ENCODE measurements at places on chromosomes 13 and 19. TPM values are rescaled to one million over a fixed set of nuclear protein-coding genes. Genes with fewer than 3 reads are reported as not detected.
A peak's percentile ranks its signal among the peaks of the same experiment; 100 is the strongest.

DNA sequence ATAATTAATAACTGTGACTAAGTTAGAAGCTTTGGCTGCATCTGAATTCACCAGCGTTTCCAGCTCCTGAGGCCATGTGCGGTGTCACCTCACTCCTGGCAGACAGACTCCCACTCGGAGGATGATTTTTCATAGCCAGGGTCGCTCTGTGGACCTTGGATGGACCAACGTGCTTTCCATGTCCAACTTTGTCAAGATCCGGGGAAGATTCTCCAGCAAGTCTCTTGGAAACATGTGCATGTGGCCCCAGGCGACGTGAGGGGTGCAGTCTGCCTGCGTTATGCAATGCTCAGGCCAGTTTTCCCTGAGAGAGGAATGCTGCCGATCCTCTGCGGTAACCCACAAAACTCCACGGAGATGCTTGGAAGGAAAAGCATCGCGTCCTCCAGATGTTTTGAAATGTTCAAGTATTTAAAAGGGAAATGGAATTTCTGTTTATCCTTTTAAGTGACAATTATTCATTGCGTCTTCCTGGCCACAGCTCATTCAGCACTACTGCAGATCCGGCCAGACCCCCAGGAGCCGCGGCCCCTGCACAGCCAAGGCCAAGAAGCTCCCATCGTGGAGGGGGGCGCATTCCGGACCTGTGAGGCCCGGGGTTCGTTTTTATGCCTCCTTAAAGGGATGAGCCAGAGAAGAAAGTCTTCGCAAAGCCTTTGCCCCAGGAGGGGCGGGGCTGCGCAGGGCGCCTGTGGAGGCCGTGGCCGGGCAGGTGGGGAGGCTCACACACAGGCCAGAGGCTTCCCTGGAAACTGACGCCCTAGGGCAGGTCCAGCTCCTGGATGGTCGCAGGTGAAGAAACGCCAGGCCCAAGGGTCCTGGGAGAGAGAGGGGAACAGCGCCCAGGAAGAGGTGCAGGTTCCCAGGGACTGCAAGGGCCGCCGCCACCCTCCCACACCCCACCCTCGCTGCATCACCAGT lies 46.0 kb downstream of the C13orf46 start:
- H3K36me3 ChIP-seq = no peaks in the 10 kb centered on the region
- H3K4me3 ChIP-seq = no peak overlapping the region
- no peaks in the 10 kb centered on the region for H3K4me1 ChIP-seq
- no peak overlapping the region for H3K27ac ChIP-seq

DNA sequence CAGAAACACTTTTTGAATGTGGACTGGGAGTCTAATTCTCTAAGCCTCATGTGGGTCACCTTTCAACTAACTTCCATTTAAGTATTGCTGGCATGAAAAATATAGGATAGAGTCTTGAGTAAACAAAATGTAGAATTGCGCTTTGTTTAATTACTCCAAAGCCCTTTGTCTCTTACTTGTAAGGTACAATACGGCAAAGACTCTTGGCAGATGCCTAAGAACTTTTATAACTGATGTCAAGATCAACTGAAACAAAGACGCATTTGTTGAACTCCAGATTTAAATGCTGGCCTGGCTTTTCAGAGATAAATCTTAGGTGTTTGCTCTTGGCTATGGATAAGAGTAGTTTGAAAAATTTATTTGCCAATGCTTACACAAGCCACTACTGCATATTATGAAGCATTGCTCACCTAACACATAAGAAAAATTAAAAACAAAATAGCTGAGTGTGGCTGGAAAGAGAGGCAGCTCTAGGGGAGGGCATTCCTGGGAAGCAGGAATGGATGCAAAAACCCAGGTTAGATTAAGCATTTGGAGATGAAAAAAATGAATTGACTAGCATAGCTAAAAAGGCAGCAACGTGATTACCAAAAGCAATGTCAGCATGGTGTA lies 107.3 kb upstream of the STARD13 start:
- H3K27ac ChIP-seq = no peak overlapping the region
- no peak for DNase-seq
- H3K27me3 ChIP-seq = no peaks in the 10 kb centered on the region
- no peaks in the 10 kb centered on the region for H3K4me1 ChIP-seq
- no peak overlapping the region for H3K4me3 ChIP-seq

DNA sequence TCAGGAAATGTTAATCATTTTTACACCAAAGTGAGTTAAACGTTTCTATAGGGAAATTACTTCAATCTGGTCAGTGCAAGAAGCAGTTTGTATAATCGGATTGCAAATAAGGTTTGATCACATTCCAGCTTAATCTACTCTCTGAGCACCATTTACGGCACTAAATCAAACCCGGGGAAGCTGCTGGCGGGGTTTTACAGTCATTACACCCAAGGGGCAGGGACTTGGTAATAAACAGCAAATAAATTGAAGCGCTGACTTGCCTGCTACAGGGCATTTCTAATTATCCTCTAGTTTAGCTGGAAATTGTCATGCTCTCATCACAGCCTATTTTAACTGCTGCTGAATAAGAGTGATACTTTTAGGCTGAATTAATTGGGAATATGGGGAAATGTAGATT lies 152.1 kb upstream of the SOX21 start:
- no peak overlapping the region for H3K27ac ChIP-seq
- no peak for DNase-seq
- H3K4me3 ChIP-seq = no peak overlapping the region
- no peaks in the 10 kb centered on the region for H3K36me3 ChIP-seq
- H3K4me1 ChIP-seq = peaks cover 3% of the 10 kb centered on the region

CPB2 gene
- 0.47 TPM for polyA plus RNA-seq

DNA sequence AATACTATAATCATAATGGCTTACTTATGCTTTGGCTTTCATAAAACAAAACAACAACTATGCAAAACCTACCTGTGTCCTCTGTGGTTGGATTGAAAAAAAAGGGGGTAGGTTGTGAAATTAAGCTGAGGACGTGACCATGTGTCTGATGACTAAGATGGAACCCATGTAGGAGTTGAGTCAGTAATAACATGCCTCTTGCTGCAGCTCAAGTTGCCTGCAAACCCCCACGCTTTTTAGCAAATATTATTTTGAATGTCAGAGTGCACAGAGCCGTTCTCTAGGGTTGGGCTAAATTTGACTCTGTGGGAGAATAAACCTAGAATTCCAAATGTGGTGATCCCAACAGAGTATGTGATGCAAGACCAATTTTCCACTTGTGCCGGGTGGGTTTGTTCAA lies 209.3 kb downstream of the KCNRG start:
- no peak for DNase-seq
- no peak overlapping the region for H3K27ac ChIP-seq
- H3K27me3 ChIP-seq = no peaks in the 10 kb centered on the region

PRKCG gene
- polyA plus RNA-seq = 14.9 TPM

PRR22 gene
- polyA plus RNA-seq = 1.2 TPM

FGF9 gene
- polyA plus RNA-seq = not detected

DNA sequence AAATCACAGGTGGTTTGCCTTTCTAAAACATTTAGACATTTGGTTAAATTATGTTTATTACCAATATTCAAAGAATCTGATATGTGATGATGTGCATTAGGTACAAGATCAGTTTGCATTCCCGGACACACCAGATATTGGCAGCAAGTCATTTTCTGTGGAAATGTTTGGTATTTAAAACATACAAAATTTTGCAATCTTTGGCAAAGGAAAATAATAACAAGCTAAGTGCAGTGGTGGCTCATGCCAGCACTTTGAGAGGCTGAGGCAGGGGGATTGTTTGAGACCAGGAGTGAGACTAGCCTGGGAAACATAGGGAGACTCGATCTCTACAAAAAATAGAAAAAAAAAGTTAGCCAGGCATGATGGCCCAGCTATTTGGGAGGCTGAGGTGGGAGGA lies 29.1 kb upstream of the TSC22D1 start:
- H3K27me3 ChIP-seq = no peaks in the 10 kb centered on the region
- H3K4me3 ChIP-seq = no peak overlapping the region
- no peaks in the 10 kb centered on the region for H3K4me1 ChIP-seq
- H3K27ac ChIP-seq = no peak overlapping the region

AMER2 gene
- polyA plus RNA-seq = 0.31 TPM

DNA sequence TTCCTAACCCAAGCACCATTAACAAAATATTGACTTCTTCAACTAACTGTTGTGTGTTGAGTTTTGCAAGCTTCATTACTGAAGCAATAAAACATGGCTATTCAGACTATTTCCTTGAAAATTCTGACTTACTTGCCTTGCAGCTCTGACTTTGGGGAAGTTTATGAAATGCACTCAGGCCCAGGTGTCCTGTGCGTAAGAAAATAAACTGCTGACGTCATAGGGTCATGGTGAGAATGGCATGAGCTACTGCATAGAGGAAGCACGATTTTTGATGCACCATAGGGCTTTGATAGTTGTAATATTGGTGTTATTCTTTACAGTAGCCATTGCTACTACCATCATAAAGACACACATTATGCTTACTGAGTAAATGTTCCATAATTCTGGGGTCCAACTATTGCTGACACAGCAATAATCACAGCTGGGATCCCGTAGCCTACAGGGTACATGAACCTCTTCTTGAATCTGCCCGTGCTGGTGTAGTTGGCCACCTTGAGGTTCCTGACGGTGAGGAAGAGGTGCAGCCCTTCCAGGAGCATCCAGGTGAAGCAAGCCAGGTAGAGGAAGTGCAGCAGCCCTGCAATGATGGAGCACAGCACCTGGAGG lies 57.9 kb downstream of the MBD3L2B start:
- H3K4me1 ChIP-seq = no peaks in the 10 kb centered on the region
- peaks cover 3% of the 10 kb centered on the region for H3K36me3 ChIP-seq
- DNase-seq = no peak
- H3K27me3 ChIP-seq = no peaks in the 10 kb centered on the region

DNA sequence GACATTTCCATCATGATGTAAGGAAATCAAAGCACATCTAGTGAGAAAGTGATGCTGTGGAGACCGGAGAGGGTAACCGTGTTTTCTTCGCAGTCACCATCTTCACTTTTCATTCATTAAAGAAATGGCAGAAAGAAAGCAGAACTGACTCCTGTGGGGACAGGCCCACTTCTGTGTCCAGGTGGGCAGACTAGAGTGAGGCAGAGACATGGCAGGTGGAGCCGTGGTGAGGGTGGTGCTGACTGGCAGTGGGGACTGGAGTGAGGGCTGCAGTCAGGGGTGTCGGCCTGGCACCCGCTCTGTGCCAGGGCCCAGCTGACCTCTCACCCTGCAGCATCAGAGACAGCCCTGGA lies 71.4 kb upstream of the MCF2L start:
- H3K27ac ChIP-seq = no peak overlapping the region
- H3K4me3 ChIP-seq = no peak overlapping the region
- no peaks in the 10 kb centered on the region for H3K36me3 ChIP-seq
- H3K4me1 ChIP-seq = peaks cover 24% of the 10 kb centered on the region
- no peak for DNase-seq

GRCh38 chr13:114018461-114019055 lies 44.7 kb upstream of the C13orf46 start:
- H3K4me3 ChIP-seq = no peak overlapping the region
- no peaks in the 10 kb centered on the region for H3K4me1 ChIP-seq
- H3K27me3 ChIP-seq = no peaks in the 10 kb centered on the region
- H3K36me3 ChIP-seq = no peaks in the 10 kb centered on the region
- no peak for DNase-seq
- H3K27ac ChIP-seq = no peak overlapping the region

- no peaks in the 10 kb centered on the region for H3K4me1 ChIP-seq
- H3K27me3 ChIP-seq = no peaks in the 10 kb centered on the region
- no peak overlapping the region for H3K4me3 ChIP-seq
- H3K36me3 ChIP-seq = no peaks in the 10 kb centered on the region
Observed at GRCh38 chr19:10820173-10820572, 15.8 kb downstream of the TMED1 start.

DNA sequence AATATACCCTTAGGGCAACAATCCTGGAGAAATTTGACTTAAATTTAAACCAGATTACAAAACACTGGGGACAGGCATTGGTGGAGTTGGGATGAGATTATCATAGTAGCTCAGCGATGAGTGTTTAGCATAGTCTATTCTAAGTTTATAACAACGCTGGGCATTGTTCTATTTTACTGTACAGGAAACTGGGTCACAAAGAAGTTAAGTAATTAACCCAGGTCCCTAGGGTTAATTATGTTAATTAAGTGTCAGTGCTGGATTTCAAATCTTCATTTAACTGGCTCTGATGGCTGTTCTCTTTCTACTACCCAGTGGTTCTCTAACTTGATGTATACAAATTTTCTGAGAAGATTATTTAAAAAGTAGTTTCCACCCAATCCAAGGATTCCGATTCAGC lies 388.9 kb downstream of the KCNRG start:
- DNase-seq = no peak
- no peak overlapping the region for H3K27ac ChIP-seq
- H3K4me3 ChIP-seq = no peak overlapping the region
- no peaks in the 10 kb centered on the region for H3K27me3 ChIP-seq
- no peaks in the 10 kb centered on the region for H3K4me1 ChIP-seq

GRCh38 chr19:18802354-18802753 lies 11.2 kb upstream of the COMP start:
- H3K27me3 ChIP-seq = peaks cover 44% of the 10 kb centered on the region
- DNase-seq = peak; percentile 88
- no peaks in the 10 kb centered on the region for H3K36me3 ChIP-seq
- H3K4me3 ChIP-seq = no peak overlapping the region
- H3K27ac ChIP-seq = no peak overlapping the region

GRCh38 chr13:24264976-24265375 lies 44.4 kb upstream of the C1QTNF9 start:
- no peak for DNase-seq
- H3K27ac ChIP-seq = no peak overlapping the region
- H3K4me3 ChIP-seq = no peak overlapping the region
- no peaks in the 10 kb centered on the region for H3K4me1 ChIP-seq
- no peaks in the 10 kb centered on the region for H3K27me3 ChIP-seq

DNA sequence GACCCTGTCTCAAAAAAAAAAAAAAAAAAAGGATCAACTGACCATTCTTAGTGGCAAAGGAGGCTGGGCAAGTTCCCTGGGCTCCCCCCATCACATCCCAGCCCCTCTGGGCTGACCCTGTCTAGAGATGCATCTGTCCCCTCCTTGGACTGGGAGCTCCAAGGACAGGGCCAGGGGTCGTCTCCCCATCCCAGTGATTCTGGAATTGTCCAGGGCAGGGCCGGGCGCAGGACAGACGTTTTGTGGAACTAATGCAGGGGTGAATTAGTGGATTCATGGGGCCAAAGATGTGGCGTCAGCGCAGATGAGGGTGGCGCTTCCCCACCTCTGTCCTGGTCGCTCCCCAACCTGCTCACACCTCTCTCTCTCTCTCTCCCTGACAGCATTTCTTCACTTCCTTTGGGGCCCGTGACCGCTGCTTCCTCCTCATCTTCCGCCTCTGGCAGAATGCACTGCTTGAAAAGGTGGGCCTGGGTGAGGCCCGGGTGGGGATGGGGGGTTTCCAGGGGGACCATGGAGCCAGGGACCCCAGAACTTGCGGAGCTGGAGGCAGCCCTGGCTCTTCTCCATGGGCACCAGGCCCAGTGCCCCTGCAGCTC lies 11.1 kb downstream of the GRAMD1A start:
- no peak overlapping the region for H3K4me3 ChIP-seq
- H3K27ac ChIP-seq = no peak overlapping the region
- peaks cover 59% of the 10 kb centered on the region for H3K36me3 ChIP-seq

ZNF610 gene
- 5.3 TPM for polyA plus RNA-seq

PLIN5 gene
- 1.9 TPM for polyA plus RNA-seq

DNA sequence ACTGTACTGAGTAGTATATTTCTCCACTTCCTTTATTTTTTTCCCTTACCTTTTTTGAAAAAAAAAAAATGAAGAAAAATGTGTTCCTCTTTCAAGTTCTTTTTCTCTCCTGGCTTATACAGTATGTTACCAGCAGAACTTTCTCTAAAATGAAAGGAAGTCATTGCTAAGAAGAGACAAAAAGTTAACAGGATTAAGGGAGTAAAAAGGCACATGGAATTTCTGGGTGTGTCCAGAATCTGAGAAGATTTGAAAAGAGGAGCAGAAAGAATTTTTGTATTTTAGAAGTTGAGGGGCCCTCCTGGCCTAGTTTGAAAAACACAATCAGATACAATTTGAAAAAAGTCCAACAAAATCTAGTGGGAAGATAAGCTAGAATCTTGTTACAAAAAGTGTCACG lies 21.0 kb upstream of the TRIM13 start:
- no peaks in the 10 kb centered on the region for H3K4me1 ChIP-seq
- H3K27me3 ChIP-seq = no peaks in the 10 kb centered on the region
- H3K36me3 ChIP-seq = no peaks in the 10 kb centered on the region
- no peak overlapping the region for H3K27ac ChIP-seq

All from GM23338 (cell line).